ENCODE measurements at places on chromosomes 6 and 20.

- DNase-seq = no peak
Observed at GRCh38 chr6:43967719-43968091, 159.5 kb downstream of the MRPL14 start.

DNA sequence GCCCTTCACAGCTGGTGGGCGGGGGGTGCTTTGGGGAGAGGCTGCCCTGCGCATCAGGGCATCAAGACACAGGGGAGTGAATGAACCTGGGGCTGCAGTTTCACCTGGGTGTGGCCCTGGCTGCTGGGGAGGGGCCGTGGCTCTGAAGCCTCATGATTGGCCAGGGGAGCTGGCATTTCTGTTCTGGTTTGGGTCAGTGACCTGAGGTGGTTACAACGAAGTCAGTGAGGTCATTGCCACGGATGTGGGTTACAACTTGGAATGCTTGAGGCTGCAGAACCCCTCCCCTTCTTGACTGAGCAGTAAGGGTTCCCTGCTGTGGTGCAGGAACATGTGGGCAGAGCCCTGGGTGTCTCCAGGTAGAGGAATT, 3.0 kb downstream of the TCEA2 start:
- no peak for DNase-seq

DNA sequence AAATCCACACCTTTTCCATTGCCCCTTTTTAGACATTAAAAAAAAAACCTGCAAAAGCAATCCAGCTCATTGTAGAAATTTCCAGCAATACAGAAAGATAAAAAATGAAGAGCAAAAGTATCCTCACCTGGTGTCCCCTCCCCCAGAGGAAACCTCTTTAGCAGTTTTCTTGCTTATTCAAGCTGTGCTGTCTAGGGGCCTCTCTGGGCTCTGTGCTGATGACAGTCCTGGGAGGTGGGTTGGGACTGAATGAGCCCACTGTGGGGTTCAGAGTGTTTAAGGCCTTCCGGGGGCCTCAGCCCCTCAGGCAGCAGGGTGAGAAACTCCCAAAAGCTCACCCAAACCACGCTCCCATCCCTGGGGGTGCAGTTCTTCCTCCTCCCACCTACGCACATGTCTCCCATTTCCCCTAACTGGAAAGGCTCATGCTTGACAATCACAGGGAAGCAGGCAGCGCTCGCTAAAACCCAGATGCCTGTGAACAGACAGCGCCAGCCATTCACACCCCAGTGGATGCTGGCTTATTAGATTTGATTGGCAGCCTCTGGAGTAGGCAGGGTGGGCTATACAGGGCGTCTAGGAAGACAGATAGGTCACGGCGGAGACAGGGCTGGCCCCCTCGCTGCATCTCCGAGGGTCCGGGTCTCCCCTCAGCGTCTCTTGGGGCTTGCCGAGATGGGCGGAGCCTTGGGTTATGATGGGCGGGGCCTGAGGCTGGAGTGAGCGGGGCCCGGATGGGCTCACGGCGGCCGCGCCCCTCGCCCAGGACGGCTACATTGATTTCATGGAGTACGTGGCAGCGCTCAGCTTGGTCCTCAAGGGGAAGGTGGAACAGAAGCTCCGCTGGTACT, 4.6 kb downstream of the GUCA1A start:
- no peak for DNase-seq

DNA sequence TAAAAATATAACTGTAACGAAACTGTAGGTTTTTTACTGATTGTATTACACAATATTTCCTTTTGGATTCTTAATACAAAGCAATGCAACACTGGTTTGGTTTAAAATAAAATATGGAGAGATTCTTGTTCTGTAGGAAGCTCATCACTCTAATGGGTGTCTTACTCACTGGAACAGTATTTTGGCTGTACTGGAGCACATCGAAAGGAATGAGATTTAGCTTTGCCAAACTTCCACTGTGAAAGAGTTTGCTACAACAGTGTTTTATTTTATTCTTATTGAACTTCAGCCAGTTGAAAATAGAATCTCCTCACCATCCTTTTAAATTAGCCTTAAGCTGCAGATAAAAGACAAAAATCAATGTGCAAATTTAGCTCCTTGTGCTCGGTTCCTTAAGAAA, 230.7 kb upstream of the QKI start:
- DNase-seq = no peak

DNA sequence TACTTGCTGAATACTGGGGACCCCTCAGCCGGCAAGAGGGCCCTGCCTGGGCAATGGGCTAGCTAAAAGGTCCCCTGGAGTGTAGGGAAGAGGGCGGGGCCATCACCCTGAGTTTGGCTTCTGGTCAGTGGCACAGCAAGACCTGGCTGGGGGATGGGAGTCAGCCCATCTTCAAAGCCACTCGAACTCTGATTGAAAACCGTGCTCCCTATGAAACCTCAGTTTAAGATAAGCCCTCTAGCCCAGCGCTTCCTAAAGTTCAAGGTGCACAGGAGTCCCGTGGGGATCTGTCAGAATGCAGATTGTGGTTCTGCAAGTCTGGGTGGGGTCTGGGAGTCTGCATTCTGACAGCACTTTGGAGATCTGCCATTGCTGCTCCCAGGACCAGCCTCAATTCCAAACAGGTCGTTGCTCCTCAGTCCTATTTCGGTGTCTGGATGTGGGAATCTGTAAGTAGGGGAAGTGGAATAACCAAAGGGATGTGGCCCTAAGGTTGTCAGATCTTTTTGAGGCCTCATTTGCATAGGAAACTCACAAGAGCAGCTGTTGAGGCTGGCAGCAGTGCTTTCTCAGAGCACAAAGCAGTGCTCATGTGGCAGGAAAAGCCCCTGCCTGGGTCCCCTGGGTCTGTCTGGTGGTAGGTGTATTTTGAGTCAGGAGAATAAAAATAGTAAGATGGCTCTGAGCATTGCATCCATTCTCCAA, 85.3 kb upstream of the SCP2D1 start:
- no peak for DNase-seq

- no peak for DNase-seq
Observed at GRCh38 chr6:156028335-156029131, 572.9 kb upstream of the NOX3 start.

GRCh38 chr20:9491324-9491723, 23.1 kb upstream of the LAMP5 start:
- no peak for DNase-seq

- no peak for DNase-seq
Observed at GRCh38 chr20:25077610-25078169, 4.3 kb downstream of the VSX1 start.

GRCh38 chr6:75842732-75843131, 93.7 kb downstream of the MYO6 start:
- DNase-seq = no peak

DNA sequence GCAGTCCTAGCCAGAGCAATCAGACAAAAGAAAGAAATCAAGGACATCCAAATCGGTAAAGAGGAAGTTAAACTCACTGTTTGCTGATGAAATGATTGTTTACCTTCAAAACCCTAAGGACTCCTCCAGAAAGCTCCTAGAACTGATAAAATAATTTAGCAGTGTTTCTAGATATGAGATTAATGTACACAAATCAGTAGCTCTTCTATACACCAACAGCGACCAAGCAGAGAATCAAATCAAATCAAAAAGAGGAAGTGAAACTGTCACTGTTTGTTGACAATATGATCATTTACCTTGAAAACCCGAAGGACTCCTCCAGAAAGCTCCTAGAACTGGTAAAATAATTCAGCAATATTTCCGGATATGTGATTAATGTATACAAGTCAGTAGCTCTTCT, 21.7 kb downstream of the SERPINB9 start:
- DNase-seq = no peak

DNA sequence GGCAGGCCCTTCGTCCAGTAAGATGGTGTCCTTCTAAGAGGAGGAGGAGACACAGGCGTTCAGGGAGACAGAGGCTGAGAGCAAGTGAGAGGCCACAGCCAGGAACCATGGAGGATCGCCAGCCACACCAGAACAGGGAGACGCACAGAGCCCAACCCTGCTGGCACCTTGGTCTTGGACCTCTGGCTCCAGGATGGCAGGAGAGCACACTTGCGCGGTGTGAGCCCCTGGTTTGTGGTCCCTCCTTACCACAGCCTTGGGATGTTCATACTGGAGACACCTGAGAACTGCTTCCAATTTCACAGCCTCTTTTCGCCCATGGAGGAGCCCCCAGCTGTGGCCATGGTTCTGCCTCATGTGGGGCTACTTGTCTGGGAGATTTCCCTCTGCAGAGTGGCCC, 222.4 kb downstream of the DLL1 start:
- DNase-seq = no peak

GRCh38 chr6:100289285-100289684, 175.4 kb downstream of the SIM1 start:
- no peak for DNase-seq

DNA sequence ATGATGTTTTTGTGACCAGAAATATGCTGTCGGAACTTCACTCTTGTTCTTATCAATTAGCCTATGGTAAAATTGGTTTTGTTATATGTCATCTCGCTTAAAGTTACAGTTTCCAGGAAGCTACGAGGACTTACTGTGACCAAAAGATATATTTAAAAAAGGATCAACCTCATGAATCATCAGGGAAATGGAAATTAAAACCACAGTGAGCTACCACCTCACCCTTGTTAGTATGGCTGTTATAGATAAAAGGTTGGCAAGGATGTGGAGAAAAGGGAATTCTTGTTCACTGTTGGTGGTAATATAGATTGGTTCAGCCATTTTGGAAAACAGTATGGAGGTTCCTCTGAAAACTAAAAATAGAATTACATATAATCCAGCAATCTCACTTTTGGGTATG, 14.3 kb upstream of the INSM1 start:
- DNase-seq = no peak

- DNase-seq = no peak
Observed at GRCh38 chr20:1334761-1335160, 5.8 kb upstream of the SDCBP2 start.

DNA sequence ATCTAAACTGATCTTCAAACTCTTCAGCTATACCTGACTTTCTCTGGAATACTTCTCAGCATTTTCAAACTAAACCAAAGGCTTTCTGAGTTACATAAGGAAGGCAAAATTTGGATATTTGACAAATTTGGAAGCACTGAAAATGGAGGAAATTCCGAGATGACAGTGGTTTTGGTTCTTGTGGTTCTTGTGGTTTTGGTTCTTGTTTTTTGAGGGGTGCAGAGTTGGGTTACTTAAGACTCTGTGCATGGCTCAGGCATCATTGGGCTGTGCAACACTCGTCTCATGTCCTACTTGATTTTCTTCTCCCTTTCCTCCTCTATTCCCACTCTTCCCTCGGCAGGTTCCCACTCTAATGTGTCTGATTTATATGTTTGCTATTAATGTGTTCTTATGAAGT, 78.0 kb downstream of the SLC22A3 start:
- DNase-seq = no peak

DNA sequence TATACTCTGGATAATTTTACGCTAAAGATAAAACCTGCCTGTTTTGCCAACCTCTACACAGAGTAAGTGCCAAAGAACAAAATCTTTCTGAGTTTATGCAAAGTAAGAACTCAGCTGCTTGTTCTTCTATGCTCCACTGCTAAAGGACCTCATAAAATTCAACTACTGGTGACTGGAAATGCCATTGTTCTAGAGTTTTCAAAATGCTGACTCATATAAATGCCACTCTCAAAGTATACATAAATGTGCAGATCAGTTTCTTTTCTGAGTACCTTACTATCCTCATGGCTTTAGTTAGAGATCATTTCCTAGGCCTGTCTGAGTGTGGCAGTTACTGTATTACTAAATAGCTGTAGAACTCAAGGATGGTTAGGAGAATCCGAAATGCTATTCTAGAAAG, 45.6 kb downstream of the LYRM4 start:
- no peak for DNase-seq

GRCh38 chr6:7529141-7529540, 12.3 kb upstream of the DSP start:
- no peak for DNase-seq

GRCh38 chr6:156345700-156346099, 431.5 kb upstream of the ARID1B start:
- no peak for DNase-seq

DNA sequence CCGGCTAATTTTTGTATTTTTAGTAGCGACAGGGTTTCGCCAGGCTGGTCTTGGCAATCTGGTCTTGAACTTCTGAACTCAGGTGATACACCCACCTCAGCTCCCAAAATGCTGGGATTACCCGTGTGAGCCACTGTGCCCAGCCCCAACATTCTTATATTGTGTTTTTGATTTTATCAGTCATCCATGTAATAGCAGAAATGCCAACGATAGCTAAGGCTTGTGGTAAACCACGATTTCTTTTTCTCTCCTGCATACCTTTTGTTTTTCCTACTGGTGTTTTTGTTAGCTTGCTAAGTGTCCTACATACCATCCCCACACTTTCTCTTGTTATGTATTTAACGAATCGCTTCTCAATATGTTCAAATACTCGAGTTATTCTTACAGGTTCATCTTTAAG, 12.1 kb downstream of the PHACTR2 start:
- no peak for DNase-seq

DNA sequence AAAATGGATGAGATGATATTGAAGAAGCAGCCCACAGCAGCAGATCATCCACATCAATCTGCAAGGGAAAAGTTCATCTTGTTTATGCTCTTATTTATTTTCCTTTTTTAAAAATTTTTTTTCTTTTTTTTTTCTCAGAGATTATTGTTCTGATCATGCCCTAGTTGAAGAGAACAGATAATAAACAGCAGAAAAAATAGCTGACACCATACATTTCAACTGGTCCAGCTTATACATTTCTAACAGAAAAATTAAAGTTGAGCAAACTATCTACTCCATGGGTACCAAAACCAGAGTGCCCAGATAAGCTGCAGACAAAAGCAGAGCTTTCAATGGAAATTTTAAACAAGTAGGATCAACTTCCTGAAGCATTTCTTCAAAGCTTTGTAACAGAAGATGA, 9.3 kb downstream of the KIAA0319 start:
- no peak for DNase-seq

DNA sequence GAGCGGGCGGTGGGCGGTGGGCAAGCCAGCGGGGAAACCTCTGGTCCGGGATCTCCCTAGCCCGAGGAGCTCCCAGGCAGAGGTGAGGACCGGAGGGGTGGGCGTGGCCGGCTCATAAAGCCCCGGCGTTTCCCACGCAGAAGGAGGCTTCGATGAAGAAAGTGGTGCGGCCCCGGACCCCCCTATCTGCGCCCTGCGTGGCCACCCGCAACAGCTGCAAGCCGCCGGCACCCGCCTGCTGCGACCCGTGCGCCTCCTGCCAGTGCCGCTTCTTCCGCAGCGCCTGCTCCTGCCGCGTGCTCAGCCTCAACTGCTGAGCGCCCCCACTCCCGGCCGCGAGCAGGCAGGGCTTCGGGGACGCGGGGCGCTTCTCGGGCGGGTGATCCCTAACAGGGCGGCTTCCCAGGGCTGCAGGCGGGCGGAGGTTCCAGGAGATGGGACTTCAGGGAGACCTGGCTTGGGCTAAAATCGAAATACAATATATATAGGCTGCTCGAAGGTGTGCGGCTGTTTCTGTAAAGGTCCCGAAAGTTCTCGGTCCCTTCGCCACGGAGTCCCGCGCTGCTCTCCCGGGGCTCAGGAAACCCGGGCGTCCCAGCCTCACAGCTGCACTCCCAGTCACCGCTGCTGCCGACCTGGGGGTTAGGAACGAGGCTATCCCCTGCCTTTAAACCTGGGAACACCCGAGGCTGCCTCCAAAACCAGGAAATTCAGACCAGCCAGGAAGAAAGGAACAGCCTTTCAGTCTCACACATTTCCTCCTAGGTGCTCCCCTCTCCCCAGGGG, 27.8 kb downstream of the ASIP start:
- DNase-seq = no peak
